ENCODE measurements at places on chromosomes 2 and 18.

GRCh38 chr2:111244864-111245263 is 124.2 kb downstream of the BCL2L11 start:
- no peak for DNase-seq

DNA sequence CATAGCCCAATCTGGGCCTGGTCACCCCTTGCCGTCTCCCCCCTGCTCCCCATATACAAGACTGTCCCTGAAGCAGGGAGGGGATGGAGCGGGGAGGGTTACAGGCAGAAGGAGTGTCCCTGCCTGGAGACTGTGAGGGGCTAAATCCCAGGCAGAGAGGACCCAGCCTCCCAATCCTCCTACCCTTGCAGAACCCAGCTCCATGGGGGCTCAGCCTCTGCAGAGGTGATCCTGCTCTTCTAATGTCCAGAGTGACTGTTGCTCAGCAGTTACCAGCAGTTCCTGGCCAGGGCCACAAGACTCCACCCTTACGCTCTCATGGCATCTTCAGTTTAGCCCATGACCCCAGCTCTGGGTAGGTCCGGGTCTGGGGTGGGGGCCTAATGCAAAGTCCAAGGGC is 58.1 kb downstream of the COA5 start:
- no peak for DNase-seq

- DNase-seq: no peak
Measured at GRCh38 chr2:15169326-15170069, 391.6 kb downstream of the NBAS start.

- DNase-seq: no peak
Measured at GRCh38 chr2:103743195-103743594, 981.4 kb downstream of the TMEM182 start.

DNA sequence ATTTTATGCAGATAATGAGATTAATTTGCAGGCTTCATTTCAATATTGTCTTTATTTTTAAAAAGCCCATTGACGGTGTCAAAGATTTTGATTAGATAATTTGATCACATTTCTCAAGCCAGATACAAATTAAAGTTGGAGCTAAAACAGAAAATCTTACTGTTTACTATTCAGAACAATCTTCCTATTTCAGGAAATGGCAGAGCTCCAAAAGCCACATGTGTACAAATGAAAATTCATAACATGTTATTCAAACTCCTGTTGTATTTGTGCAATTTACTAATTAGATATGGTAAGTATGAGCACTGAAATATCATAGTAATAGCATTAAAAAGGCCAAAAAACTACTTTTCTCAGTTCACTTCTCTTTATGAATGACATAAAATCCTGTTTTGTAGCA is 682.9 kb downstream of the KCNJ3 start:
- DNase-seq: no peak

DNA sequence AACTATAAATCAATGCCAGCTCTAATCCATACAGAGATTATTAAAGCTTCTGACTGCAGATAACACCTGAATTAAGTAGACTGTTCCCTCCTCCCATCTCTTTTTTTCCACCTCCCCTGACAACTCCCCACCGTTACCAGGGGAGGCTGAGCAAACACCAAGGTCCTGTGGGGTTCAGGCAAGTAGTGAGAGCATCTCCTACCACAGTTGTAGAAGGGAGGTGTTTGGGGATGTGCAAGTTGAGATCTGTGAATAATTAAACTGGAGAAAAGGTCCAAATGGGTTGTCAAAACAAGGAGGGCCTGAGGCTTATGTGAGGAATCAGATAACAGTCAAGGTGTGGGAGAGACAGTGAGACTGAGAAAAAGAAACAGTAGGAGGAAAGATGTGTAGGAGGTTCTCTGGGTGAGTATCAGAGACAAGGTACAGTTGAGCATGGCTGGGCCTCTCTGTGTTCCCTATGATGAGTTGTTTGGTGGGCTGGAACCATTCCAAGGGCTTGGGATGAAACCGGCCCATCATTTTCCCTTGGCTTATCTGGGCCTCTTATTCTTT is 194.6 kb downstream of the CYRIA start:
- DNase-seq: no peak

- DNase-seq: no peak
Measured at GRCh38 chr2:223062396-223062795, 10.4 kb downstream of the KCNE4 start.

DNA sequence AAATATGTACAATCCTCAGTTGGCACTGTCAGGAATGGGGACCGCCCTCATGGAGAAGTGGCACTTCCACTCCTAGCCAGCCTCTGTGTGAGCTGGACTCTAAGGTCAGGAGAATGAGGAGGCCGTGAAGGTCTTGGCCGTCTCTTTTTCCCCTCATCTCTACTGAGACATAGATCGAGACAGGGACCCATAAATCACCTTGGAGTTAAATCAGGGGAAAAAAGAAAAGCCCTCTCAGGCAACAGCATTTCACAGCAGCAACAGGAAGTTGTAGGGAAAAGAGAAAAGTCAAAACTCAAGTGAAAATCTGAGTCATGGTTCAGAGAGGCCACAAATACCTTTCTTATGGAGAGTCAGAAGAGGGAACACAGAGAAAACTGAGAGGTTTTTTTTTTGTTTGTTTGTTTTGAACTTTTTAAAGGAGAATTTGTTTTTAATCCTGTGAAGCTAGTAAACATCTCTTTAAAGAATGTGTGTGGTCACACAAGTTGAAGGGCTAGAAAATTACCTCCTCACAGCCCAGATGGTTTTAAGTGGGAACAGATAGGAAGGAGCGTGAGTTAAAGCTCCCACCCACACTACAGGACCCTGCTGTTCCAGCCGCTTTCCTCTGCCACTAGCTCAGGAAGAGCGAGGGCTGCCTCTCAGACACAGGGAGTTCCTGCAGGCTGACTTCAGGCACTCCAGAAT is 30.6 kb upstream of the CYP1B1 start:
- no peak for DNase-seq

GRCh38 chr2:40321822-40322221 is 130.1 kb downstream of the SLC8A1 start:
- no peak for DNase-seq

- no peak for DNase-seq
Measured at GRCh38 chr2:147441182-147441581, 403.6 kb upstream of the ACVR2A start.

DNA sequence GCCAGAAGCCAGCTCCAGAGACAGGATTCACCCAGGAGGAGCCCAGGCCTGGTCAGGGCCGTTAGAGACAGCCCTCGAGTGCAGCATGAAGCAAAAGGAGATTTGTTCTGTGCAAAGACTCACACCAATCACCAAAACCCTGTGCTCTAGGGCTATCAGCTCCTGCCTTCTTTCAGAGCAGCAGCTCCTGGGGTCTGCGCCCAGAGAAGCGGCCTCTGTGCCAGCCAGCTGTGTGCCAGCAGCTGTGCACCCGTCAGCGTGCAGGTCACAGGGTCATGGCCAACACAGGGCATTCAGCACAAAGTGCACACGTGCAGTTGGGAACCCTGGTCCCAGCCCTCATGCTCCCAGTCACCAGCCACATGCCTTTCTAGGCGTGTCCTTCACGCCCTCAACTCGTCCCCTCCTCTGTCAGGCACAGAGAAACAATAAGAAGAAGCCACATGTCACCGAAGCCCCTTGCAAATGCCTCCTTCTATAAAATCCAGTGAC is 49.3 kb downstream of the ZNF516 start:
- no peak for DNase-seq

DNA sequence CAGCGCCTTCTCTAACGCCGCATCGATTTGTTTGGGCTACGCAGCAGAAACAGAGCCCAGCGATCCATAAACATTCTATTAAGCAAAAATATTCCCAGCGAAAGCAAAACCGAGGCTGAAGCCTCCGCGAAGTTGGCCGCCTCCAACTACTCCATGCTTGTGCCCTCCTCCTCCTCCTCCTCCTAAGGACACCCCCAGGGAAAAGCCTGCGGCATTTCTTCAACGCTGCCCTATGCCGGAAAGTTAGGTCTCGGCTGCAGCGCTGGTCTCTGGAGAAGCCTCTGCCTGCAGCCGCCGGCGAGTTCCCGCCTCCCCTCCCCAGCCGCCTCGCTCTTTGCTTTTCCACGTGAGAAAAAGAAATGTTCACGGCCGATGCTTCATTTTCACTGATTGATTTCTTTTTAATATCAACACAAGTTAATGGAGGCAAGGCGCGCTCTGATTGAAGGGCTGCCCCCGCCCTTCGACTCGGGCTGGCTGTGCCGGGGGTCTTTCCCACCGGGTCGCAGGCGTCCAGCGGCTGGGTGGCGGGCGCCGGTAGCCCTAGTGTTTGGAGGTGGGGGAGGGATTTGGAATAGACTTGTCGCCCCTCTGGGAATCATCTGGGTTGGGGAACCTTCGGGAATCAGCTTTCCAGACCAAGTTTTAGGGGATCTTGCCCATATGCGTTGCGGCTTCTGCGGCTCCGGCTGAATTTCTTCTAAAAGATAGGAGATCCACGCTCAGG is 3.9 kb downstream of the NRP2 start:
- DNase-seq: no peak

DNA sequence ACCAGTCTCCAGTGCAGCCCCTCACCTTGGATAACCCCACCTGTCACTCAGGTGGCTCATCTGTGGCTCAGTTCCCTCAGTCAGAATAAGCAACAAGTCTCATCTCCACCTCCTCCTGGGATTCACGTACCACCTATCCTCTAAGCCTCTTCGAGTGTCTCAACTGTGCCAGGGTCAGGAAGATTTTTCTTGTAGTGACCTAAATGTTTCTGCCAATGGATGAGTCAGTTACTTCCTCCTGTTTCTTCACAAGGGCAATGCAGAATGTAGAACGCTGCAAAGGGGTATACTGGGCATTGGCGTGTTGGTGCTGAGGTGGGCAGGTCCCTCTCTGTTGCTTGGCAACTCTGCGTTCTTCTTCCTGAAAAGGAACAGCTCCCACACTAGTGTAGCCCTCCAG is 213.3 kb upstream of the CXCR4 start:
- no peak for DNase-seq

DNA sequence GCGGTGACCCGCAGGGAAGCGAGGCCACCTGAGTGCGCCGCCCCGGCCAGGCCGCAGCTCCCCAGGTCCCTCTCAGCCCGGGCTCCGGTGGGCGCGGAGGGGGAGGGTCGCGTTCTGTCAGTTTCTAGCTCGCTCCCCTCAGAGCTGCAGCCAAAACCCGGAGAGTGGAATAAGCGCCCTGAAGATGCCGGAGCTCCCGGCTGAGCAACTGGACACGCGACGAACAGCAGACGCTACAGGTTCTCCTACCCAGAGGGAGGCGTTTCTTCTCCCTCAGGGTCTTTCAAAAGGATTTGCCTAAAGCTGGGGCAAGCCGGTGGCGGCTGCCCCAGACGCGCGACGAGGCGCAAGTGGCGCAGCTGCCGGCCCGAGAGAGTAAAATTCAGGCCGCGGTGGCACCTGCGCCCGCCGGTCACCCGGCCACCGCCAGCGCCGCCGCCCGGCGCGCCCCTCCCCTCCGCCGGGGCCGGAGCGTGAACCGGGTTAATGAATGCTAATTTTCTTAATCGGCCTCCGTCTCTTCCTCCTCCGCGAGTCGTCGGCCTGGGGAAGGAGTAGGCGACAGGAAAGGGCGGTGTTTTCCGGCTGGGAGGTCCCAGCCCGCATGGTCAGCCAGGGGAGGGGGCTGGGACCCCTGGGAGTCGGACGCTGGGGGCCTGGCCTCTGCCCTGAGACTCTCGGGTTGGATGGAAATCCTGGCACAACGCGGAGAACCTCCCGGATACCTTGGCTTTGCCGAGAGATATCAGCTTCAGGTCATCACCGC is 845 bp upstream of the CDC42EP3 start:
- DNase-seq: peak; percentile 36

DNA sequence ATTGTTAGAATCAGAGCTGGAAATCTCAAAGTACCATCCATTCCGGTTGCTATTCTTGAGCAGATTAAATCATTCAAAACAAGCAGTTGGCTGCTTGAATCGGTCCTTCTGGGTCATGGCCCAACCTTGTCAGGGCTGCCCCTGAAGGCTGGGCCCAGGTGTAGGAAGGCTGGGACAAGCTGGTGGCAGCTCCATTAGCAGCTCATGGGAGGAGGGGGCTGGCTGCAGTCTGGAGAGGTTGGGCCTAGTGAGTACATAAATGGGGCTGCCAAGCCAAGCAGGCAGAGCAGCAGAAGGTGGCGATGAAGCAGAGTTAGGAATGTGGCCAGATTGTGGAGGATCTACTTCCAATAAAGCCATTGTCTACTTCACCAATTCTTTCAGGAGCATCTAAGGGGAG is 81.4 kb downstream of the ADCYAP1 start:
- DNase-seq: no peak

DNA sequence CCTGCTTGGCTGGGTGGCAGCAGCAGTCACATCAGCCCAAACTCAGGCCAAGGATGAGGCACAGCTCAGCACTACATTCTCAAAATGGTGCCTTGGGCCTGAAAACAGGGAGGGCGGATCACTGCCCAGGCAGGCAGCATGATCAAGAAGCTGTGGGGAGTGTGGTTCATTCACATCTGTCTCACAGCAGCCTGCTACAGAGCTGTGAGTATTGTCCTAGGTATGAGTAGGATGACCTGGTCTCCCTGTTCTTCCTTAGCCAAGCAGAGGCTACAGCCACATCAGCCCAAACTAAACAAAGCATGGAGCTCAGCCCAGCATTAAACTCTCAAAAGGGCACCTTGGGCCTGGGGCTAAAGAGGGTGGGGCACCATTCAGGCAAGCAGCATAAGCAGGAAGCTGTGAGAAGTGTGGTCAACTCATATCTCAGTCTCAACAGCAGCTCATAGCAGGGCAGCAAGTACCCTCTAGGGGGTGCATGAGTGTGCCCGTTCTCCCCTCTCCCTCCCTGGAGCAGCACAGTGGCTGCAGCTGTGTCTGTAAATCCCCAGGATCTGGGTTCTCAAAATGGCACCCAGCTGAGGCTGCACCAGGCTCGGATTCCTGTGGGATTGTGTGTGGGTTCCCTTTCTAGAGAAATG is 139.6 kb downstream of the TRABD2A start:
- DNase-seq: peak; percentile 34

GRCh38 chr2:200127848-200128247 is 172.5 kb downstream of the MAIP1 start:
- no peak for DNase-seq

GRCh38 chr2:227207573-227207972 is 43.1 kb downstream of the COL4A3 start:
- DNase-seq: no peak

DNA sequence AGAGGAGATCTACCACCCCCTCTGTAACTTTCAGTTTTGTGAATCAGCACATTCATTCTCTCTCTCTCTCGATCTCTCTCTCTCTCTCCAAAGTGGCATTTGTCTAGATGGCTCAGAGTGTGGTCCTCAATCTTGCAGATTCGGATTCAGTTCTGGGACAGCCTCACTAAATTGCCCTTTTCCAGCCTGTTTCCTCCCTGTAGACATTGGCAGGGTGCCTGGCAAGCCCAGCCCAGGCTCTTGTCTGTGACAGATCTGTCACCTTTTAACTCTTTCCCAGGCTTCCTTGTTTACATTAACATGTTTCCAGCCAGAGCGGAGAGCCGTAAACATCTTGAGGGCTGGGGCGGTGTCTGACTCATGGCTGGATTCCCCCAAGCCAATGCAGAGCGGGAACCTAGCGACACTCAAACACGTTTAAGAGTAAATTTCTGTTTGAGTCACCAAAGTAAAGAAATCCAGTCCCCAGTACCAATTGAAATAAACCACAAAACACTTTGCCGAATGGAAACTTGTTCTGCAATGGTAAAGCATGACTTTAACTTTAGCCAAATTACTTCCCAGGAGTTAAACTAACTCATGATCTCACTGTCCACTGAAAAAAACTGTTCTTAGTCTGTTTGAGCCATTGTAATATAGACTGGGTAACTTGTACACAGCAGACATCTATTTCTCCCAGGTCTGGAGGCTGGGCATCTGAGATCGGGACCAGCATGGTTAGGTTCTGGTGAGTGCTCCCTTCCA is 6.6 kb upstream of the CYP27C1 start:
- DNase-seq: peak; percentile 23

- DNase-seq: no peak
Measured at GRCh38 chr2:189583227-189584198, 2.9 kb upstream of the SLC40A1 start.

- no peak for DNase-seq
Measured at GRCh38 chr2:33205693-33206434, 259.1 kb downstream of the LTBP1 start.
